ENCODE measurements at places on chromosomes 1 and 21.

DNA sequence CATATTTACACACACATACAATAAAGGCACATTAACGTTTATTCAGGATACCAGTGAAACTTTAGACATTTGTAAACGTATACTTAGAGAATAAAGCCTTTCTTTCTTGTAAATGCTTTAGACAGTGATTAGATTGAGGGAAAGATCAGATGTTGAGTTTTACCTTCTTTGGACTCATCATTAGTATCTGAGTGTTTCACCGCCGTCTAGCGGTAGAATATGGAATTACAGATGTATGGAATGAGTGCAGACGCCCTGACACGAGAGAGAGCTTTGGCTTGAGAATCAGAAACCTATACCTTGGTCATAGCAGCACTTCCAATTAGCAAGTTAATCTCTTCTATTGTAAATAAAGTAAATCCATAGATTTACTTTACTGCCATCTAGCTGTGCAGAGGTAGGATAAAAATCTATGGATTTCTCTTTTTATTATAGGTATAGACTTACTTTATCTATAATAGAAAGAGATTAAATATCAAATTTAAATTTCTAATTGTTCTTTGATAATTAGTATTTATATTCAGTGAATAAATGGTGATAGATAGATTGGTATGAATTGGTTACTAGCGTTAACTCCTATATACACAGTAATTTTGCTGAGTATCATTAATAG, 12.6 kb downstream of the FLG2 start:
- peak; percentile 56 for DNase-seq

DNA sequence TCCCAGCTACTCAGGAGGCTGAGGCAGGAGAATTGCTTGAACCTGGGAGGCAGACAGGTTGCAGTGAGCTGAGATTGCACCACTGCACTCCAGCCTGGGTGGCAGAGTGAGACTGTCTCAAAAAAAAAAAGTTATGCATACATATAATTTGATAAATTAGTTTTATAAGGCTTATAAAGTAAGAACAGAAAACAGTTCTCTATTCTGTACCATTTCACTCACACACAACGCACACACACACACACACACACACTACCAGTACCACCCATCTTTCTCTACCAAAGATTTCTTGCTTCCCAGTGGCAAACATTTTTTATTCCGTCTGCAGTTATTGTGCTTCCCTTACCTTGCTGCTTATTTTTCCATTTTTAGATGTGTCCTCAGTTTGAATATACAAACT, 46.4 kb upstream of the FASLG start:
- no peak for DNase-seq

- DNase-seq: no peak
These were observed 74.5 kb upstream of the SCYL3 start for GRCh38 chr1:169968174-169968573.

DNA sequence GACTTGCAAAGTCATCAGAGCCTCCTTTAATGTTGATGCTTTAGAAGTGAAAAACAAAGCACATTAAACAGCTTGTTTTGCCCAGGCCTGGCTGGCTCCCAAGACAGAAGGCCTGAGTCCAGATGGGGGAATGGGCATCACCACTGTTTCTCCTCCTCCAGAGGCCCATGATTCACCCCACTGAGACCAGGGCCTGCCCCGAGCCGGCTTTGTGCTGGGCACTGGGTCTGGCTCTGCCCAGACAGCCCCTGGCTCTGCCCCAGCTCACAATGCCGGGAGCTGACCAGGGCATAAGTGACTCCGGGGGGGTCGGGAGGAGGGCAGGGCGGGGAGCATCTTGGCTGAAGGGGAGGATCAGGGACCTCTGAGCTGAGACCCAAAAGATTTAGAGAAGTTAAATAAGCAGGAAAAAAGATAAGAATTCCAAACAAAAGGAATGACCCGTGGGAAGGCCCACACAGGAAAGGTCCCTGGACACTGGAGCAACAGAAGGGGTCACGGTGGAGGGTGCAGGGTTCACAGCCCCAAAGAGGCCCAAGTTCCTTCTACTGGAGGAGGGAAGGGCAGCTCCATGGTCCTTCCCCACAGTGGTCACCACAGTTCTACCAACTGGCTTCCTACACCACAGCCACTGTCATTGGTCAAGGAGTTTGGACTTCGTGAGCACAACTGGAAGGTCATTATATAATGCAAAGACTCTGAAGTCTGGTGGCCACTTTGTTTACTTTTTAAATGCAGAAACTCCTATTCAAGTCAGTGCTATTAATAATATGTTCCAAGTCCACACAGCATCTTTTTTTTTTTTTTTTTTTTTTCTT, 5.5 kb downstream of the C2CD2 start:
- DNase-seq: no peak

GRCh38 chr1:205497351-205497750, 7.1 kb upstream of the CDK18 start:
- DNase-seq: no peak

DNA sequence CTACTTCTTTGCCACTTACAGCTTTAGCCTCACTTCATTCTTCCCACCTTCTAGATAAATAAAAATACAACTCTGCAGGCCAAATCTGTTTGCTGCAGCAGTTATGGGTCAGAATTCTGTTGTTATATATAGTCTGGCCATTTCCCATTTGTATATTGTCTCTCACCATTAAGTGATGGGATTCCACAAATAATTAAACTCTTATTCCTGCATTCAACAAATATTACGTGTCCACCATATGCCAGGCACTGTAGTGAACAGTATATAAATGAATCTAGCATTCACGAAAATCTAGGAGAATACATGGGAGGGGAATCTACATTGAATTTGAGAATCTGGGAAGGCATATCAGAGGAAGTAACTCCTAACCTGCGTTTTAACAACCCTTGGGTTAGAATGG, 5.7 kb upstream of the GLRX2 start:
- no peak for DNase-seq

GRCh38 chr1:43294761-43295160, 6.0 kb upstream of the TIE1 start:
- no peak for DNase-seq

DNA sequence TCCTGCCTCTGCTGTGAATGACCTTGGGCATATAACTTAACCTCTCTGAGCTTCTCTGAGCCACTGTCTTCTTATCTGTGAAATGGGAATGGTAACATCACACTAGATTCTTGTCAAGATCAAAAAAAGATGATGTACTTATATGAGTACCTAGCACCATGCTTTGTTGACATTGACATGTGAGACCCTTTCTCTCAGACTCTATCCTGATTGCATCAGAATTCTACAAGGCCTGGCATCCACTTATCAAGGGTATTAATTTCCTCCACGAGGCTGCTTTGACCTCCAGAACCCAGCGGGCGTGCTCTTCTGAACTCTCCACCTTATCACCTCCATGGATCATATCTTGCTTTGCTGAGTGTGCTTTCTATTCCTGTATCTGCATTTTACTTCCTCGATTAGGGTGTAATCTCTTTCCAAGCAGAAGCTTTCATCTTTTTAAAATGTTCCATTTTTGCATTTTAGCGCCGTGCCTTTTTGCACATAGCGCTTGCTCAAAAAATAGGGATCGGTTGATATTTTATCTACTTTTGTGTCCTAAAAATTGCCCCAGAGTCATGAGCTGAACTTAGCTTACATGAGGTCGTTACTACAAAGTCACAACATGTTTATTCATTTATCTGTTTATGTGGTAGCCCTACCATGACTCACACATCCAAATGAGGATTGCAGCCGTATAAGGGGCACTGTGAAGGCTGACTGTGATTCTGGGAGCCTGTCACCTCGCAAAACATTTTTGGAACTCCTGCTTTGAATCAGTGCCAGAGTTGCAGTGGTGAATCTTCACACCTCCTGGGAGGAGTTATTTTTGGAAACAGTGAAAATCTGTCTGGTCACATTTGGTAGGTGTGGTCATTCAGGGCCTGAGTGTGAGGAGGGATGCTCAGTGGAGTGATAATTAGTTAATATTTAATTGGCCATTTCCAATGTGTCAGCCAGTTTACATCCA, 63.2 kb downstream of the IER5 start:
- no peak for DNase-seq

- no peak for DNase-seq
These were observed 64.6 kb upstream of the BCAR3 start for GRCh38 chr1:93746021-93746812.

DNA sequence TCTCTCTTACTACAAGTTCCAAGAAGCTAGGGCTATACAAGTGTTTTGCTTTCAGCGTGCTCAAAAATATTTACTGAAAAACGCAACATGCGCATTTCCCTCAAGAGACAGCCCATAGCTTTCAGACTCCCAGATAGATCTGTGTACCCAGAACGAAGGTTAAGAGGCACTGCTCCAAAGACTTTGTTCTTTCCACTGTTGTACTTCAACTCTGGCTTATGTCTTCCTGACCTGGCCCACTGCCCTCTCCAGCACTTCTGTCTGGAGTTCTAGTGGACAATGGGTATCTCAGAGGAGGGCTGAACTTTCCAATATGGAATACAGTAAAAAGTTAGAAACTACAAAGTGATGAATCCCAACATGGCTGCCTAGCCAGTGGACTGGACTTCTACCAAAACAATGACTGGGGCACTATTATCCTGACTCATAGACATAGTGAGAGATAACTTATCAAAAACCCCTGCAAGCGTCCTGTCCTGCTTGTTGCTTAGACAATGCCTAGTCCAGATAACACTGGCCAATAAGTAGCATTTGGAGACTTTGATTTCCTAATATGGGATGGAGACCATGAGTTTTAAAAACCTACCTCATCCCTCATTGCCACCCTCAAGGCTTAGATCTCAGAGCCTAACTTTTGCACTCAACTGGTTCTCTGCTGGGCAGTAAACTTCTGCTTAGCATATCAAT, 8.8 kb upstream of the ADAR start:
- DNase-seq: no peak

DNA sequence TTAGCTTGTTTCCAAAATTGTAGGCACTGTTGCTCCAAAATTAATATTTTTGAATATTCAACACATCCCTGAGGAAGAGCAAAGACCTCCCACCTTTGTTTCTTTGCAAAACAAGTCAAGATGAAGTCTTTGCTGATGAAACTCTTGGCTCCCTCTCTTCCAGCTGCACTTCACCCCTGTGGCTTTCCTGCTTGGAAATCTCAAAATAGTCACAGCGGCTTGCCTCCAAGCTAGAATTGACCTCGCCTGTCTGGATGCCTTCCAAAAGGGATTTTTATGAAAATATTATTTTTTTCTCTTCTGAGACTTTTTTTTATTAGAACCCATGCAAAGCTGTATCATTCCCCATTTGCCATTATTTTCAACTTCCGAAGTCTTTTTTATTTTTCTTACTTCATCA, 71.1 kb upstream of the MROH9 start:
- no peak for DNase-seq

- DNase-seq: no peak
These were observed 24.9 kb downstream of the DIP2A start for GRCh38 chr21:46483300-46484295.

DNA sequence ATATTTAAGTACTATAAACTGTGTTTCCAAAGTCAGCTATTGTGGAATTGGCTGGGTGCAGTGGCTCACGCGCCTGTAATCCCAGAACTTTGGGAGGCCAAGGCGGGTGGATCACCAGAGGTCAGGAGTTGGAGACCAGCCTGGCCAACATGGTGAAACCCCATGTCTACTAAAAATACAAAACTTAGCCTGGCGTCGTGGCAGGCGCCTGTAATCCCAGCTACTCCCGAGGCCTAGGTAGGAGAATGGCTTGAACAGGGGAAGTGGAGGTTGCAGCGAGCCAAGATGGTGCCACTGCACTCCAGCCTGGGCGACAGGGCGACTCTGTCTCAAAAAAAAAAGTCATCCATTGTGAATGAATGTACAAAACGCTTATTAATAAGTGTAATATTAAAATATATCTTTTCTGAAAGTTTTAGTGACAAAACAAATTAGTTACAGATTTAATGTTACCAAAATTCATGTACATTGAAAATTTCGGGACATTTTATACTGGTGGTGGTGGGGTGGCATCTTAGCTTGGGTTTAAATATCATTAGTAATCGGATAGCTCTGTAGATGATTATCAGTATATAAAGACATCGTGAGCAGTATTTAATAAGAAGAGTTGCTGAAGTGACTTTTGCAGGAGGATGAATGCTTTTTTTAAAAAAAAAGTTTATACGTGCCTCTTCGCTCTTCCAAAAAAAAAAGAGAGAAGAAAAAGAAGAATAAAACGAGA, 503 bp upstream of the SRSF11 start:
- DNase-seq: no peak

DNA sequence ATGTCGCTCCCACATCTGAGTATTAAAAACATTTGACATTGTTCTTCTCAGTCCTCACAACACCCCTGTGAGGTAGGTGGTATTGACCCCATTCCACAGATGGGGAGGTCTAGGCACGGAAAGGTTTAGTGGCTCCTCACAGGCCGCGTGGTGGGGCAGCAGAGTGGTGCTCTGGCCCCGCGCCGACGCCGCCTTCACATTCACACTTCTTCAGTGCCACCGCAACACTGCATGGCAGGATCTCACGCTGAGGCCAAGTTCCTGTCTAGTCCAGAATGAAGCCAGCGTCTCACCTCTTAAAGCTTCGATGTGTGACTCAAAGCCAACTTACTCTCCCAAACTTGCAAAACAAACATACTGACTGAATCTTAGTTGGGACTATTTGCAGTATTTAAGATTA, 12.1 kb downstream of the ICMT start:
- DNase-seq: no peak

DNA sequence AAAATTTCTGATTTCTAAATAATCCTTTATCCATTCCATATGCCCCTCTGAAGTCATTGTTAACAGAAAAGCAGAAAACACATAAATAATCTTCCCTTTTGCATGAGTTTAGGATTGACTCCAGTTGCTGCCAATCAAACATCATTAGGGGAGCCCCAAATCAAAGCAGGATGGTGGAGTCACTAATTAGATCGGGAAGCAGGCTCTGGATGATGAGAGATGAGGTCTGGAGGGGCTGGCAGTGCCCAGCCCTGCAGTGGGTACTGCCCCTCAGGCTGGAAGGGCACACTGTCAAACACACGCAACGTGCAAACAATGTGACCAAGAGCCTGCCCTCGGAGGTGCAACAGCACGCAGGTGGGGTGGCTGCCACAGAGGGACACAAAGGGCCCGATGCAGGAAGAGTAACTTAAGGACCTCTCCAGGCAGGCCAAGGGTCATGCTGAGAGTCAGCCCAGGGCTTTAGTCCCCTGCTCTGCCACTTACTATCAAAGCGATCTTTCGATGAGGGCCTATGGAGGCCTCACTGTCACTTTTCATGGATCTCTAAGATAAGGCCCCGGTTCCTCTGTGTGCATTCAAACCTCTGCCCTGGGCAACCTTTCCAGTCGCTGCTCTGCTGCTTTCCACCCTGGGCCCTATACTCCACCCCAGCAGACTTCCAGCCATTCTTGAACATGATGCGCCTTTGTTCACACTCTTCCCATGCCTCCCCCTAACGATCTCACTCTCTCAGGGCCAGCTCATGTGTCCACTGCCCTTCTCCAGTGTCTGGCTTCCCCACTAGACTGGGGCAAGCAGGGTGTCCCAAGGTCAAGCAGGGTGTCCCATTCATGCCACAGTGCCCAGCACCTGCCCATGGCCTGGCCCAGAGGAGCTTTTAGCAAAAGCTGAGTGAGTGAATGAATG, 98.9 kb downstream of the DMRTB1 start:
- no peak for DNase-seq

All from stimulated activated effector memory CD8-positive, alpha-beta T cell treated with anti-CD3 and anti-CD28 coated beads, Interleukin-12 subunit alpha, Interleukin-12 subunit beta, amount 100 ng/mL, for 72 hours (primary cell).